ENCODE measurements at places on chromosomes 7 and 10.

DNA sequence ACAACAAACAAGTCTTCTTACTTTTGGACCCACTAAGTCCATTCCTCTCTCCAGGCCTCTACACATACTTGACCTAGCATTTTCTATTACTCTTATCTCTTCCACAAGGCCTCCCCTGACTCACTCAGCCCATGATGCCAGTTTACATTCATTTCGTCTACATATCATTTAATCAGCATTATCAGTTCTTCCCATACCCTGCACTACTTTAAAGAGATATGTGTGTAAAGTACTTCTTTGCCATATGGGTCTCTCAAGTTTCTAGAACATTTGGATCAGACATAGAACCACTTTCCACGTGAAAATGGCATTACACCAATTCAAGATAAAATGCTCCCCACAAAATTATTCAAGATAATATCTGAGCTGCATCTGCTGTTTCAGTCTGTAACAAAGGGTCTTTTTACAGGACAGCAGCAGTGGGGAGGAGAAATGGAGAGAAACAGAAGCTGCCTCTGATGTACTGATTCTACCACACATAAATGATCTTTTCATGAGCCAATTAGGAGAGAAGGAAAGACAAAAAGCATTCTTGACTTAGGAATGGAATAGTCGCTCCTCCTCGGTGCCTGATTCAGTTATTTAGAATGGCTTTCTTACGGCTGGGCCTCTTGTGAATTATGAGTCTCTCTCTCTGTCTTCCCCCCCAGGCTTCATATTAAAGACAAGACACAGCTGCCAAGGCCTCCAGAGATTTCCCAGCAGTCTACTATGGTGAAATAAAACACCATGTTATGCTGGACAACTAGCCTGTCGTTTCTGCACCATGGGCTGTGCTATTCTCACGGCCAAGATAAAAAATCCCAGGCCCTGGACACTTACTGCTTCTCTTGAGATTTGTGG is 46.9 kb upstream of the SEPTIN7 start:
- DNase-seq: no peak

DNA sequence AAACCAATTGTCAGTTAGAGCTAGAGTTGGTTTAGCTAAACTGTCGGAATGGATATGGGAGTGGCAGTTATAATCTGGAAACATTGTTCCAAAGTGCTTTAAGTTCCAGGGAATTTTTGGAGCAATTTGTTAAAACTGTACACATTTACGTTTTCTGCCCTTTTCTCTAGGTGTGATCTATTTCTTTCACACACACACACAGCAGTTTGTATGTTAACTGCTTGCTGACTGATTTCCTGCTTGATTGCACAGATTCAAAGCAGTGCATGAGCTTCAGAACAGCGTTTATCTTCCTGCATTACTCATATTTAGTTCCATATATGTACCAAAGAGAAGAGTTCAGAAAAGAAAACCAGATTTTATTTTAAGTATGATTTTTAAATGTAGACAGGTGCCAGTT is 57.9 kb downstream of the MGMT start:
- DNase-seq: no peak

DNA sequence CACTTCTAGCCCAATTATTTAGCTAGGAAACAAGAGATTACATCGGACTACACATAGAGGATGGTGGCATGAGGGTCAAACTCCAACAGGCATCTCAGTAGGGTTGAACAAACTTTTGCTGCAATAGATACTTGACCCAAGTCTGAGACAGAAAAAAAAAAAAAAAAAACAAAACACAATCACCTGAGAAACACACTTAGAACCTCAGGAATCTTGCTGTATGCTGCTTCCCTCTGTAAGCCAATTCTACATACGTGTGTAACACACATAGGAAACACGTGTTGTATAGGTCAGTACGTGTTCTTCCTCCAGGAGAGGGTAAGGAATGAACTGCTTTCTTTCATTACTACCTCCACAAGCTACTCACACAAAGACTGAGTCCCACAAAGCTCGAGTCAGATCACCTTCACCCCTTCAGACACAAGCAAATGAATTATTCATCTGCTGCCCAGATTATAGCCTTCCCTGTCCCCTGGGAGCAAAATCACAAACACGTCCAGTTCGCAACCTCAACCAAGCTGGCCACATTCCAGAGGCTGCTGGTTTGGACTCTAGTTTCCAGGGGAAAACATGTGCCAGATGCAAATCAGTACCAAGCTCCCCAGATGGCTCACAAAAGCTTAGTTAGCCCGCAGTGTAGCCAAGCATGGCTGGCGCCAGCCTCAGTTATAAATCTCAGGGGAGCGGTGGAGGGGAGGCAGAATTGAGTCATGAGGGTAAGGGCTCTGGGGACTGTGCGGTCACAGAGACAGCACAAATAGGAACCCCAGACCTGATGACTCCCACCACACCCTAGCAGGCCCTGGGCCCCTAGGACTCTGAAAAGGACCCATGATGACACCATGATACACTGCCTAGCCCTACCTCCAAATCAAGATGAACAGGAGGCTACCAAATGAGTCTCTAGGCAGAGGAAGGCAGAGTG is 15.1 kb downstream of the PSAP start:
- no peak for DNase-seq

DNA sequence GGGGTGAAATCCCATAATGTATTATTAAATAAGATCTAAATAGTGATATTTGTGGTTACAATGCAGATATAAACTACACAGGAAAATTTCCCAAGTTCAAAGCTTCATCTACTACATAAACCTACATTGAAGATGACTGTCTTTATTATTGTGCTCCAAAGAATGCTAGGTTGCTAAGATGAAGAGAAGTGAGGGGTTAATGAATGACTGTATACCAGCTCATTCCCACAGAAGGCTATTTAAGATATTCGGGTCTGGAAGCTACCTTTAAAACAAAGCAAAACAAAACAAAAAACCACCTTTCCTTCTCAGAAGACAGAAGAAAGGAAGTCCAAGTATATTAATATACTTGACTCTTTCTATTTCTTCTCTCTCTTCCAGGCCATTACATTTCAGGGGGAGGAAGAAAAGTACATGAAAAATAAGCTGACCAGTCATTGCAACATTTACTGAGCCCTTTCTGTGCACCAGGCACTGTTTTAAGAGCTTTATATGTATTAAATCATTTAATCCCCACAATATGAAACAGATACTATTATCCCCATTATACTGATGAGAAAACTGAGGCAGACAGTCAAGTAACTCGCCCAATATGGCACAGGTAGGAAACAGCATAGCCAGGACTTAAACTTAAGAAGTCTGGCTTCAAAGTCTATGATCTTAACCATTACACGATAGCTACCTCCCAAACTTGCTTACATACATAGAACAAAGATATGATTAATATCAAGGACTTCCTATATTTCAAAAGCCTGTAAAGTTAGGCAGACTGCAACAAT is 48.1 kb downstream of the TNPO3 start:
- no peak for DNase-seq

DNA sequence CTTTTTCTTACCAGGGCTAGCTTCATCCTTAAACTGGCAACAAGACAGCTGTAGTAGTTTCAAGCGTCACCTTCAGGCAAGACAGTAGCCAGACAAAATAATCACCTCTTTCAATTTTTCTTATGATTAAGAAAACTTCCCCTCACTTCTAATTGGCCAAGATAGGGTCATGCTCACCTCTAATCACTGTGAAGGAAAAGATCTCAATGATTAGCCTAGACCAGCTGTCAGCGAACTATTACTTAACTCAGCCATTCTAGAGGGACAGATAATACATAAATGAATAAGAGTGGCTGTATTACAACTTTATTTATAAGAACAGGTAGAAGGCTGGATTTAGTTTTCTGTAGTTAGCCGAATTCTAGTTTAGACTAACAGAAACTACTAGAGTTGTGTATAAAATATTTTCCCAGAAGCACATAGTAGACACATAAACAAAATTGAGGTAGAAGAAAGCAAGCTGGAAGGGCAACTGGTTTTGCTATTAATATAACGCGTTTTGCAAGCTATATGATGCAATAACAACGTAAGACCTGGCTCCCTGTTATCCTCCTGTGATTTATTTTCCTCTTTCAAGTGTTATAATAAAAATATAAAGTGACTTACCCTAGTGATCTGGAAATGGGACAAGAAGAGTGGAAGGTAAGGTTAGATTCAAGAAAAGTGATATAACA is 64.3 kb downstream of the ELAPOR2 start:
- DNase-seq: no peak

DNA sequence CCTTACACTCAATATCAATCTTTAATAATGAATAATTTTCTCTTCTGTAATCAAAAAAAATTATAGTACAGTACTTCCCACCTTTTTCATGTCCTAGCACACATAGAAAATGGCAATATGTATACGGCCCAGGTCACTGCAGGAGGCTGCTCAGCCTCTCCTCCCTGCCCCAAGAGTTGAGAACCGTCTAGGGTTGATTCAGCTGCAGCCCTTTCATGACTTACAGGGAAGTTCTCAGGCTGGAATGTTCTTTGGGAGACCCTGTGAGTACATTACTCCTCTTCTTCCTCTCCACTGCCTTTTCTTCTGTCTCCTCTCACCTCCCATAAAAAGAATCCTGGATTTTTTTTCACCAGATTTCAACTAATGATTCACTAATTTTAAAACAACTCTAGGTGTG is 180.0 kb downstream of the HDAC9 start:
- DNase-seq: no peak

- no peak for DNase-seq
These were observed 769.9 kb downstream of the MAGI2 start for GRCh38 chr7:78683566-78683965.

GRCh38 chr7:25314094-25314730 is 85.9 kb upstream of the NPVF start:
- no peak for DNase-seq

DNA sequence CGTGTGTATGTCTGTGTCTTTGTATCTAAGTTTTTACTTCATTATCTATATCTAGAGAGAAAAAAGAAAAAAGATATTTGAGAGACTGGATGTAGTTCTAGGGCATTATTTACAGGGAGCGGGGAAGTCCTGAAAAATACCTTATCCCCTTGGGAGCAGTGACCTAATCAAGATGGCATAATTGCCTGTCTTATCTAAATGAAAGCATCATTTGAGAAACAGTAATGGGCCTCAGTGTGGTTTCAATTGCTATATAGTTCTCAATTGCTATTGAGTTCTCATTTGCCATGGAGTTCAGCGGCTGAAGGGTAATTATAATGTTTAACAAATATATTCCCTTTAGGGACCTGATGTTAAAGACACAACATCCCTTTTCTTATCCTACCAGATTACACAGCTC is 216.5 kb downstream of the PLXNA4 start:
- DNase-seq: no peak

DNA sequence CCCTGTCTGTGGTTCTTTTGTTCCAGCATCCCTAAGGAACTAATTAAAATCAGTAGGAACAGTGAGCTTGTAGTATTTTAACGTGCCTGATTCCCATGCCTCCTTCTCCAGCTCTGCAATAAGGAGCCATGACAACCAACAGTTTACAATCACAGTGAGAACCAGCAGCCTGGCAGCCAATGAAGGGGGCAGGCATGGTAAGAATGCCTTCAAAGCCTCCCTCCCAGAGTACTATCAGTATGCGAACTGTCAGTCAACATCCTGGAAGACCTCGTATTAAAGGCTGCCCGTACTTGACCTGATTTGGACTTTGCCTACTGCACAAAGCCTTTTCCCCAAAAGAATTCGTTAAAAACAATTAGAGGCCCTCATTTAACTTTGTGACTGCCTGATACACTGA is 7.7 kb downstream of the ZPBP start:
- DNase-seq: no peak

- DNase-seq: no peak
These were observed 538.5 kb downstream of the SUGCT start for GRCh38 chr7:40673285-40673684.

DNA sequence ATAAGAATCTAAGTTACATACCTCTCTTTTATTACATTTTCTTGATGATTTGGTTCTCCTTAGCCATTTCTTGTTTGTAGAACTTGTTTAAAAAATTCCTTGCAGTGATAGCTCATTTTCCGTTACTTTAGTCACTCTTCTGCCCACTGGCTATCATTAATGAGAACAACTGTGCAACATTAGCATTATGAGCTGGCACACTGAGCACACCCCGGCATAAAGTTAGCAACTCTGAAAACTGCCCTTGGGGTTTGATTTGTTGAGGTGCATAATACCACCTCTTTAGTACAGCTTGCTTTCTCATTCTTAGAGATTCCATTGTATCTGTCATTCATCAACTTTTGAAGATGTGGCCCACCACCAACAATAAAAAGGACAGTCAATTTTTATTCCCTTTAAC is 87.6 kb upstream of the ADCY1 start:
- no peak for DNase-seq

GRCh38 chr7:44056681-44057080 is 8.7 kb downstream of the PGAM2 start:
- DNase-seq: no peak

DNA sequence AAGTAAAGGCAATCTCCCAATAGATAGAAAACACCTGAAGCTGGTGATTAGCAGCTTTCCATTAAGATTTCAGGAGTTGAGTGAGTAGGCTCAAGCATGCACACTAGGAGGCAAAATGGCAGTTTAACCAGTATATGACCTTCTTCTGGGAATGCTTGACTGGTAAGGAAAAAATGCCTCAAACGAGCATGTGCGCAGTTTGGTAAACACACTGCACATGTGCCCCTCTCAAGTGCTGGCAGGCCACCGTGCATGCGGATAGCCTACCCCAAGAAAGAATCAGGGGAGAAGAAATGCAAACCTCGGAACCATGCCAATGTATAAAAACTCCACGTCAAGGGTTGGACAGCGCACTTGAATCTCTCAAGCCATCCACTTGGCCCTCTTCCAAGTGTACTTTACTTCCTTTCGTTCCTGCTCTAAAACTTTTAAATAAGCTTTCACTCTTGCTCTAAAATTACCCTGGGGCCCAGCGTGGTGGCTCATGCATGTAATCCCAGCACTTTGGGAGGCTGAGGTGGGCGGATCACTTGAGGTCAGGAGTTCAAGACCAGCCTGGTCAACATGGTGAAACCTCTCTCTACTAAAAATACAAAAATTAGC is 98.8 kb upstream of the CDK1 start:
- DNase-seq: no peak

- no peak for DNase-seq
These were observed 132.0 kb upstream of the CXCL12 start for GRCh38 chr10:44516891-44517290.

DNA sequence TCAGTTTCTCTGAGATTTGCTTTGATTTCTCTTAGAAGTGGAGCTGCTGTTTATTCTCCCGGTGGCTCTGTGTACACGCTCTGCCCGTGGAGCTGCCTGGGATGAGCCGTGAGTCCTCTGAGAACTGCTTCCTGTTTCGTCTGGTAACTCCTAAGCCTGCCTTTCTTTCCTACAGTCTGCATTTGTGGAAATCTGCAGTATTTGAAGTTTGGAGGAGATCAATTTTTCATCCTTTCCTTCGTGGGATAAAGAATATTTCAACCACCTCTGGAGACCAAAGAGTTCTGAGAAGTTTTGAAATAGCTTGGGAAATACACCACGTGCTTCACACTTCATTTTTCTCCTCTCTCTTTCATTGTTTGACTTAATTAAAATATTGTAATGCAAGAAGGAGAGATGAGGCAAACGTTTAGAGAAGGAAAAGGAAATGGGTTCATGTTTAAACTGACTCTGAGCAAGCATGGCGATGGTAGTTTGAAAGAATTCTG is 311.9 kb downstream of the LRMDA start:
- no peak for DNase-seq

- no peak for DNase-seq
These were observed 216.4 kb downstream of the ELFN1 start for GRCh38 chr7:1886361-1887064.
